ENCODE measurements at places on chromosomes 2 and 18.

DNA sequence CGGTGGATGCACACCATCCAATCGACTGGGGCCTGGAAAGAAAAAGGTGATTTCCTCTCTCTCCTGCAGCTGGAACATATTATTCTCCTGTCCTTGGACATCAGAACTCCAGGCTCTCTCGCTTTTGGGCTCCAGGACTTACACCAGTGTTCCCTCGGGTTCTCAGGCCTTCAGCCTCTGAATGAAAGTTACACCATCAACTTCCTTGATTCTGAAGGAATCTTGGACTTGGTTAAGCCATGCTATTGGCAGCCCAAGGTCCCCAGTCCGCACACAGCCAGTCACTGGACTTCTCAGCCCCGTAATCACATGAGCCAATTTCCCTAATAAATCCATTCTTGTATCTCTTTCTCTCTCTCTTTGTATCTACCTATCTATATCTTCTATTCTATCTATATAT lies 418.9 kb downstream of the IRS1 start:
- no peak for DNase-seq

- DNase-seq: no peak
Measured at GRCh38 chr2:173578404-173579107, 223.9 kb downstream of the CDCA7 start.

DNA sequence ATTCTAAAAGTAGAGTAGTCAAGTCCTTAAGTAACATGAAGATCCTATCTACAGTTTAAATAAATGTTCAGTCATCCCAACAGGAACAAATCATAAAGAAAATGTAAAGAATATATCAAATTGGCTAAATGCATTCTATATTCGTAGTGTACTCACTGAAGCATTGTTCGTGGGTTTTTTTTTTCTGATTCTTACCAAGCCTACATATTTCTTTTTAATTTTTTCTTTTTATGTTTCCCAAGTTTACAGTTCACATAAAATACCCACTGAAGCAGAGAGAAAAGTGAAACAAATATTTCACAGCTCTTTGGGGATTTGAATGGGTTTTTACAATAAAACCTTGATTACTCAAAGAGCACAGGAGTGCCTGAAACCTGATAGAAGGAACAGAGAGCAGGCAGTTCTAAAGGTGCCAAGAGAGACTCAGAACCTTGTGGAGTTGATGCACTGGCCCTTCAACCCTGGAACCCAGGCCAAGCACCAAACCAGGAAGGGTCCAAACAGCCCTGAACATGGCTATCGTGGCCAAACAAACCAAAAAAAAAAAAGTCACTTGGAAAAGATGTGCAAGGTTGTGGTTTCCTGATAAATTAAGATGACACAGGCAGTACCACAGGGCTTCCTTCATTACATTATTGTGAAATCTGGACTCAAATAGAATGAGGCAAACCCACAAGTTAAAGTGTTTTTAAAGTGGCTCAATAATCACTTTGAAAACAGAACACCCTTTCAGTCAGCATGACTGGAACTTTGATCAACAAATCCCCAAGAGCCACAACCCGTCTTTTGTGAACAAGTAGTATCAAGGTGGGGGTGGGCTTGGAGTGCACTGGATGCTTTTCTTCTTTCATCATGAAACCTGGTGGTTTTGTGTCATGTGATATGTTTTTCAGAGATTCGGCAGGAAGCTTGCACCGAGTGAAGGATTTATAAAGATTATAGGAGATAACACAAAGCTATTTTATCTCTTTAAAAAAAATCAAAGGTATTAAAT lies 245.0 kb upstream of the FN1 start:
- no peak for DNase-seq

GRCh38 chr2:204628926-204629712 lies 83.8 kb downstream of the PARD3B start:
- peak; percentile 23 for DNase-seq

DNA sequence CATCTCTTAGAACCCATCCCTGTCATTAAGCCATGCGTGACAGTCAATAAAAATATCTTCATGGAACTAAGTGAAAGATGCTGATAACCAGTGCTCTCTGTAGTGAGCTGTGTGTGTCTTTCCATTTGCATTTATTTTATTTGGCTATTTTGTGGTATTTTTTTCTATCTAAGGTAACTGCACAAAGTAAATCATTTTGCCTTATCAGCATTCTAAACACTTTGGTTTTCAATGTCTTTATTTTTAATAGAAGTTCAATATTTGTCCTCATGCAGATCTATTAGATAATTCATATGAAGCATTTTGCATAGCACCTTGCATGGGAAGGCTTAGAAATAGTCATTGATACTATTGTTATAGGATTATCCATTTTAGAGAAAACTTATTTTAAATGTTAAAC lies 163.6 kb upstream of the TANK start:
- no peak for DNase-seq

GRCh38 chr2:58798676-58799208 lies 557.6 kb upstream of the FANCL start:
- DNase-seq: no peak

GRCh38 chr2:26363323-26363722 lies 16.7 kb upstream of the ADGRF3 start:
- DNase-seq: no peak

GRCh38 chr2:203442463-203442862 lies 92.6 kb downstream of the RAPH1 start:
- no peak for DNase-seq

DNA sequence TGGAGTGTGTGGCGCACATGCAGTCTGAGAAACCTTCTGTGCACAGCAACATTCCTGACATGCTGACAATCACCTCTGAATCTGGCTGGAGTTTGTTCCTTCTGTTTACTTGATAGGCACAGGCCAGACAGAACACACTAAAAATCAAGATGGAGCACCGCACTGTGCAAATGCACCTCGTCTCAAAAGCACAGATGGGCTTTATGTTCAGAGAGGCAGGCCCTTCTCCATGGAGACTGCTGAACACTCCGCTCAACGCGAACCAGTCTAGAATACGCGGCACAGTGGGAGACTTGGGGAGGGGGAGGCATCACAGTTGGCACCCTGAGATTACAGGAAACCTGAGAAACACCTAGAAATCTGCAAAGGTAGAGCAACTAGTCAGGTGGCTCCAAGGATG lies 58.4 kb upstream of the DNMT3A start:
- DNase-seq: no peak

- DNase-seq: no peak
Measured at GRCh38 chr2:158633261-158633660, 161.9 kb upstream of the DAPL1 start.

GRCh38 chr2:173898178-173898668 lies 67.0 kb downstream of the SP3 start:
- DNase-seq: no peak

DNA sequence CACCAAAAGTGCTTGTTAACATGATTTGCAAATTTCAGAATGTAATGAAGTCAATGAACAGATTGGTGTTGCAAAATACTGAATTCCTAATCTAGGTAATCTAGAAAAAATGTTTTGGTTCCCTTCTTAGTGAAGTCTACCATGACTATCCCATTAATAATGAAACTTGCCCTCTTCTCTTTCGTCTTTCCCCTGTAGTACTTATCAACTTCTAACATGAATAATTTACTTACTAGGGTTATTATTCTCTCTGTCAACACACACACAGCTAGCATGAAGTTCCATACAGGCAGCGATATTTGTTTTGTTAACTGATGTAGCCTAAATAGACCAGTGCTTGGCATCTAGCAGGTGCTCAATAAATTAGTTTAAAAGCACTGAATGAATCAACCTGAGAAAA lies 160.2 kb downstream of the NCK2 start:
- DNase-seq: no peak

DNA sequence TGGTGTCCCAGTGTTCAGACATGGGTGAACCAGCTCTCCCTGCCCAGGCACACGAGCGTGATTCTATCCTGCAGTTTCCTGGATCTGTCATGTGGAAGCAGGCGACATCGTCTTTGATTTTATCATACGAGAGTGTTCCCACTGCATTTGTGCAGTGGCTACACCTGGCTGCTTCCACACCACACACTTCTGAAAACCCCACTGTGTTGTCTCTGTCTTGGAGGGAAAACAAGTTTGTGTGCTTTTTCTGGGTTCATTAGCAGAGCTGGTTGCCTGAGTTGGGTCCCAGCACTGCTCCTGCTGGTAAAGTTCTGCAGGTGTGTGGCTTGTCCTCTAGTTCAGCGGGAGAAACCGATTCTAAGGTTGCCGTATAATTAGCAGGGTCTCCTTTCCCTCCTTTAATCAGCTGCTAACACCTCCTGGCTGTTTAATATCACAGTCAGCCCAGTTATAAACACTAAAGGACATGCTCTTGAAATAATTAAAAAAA lies 58.5 kb upstream of the TWIST2 start:
- DNase-seq: no peak

GRCh38 chr2:179995741-179996515 lies 11.2 kb downstream of the CWC22 start:
- DNase-seq: no peak

DNA sequence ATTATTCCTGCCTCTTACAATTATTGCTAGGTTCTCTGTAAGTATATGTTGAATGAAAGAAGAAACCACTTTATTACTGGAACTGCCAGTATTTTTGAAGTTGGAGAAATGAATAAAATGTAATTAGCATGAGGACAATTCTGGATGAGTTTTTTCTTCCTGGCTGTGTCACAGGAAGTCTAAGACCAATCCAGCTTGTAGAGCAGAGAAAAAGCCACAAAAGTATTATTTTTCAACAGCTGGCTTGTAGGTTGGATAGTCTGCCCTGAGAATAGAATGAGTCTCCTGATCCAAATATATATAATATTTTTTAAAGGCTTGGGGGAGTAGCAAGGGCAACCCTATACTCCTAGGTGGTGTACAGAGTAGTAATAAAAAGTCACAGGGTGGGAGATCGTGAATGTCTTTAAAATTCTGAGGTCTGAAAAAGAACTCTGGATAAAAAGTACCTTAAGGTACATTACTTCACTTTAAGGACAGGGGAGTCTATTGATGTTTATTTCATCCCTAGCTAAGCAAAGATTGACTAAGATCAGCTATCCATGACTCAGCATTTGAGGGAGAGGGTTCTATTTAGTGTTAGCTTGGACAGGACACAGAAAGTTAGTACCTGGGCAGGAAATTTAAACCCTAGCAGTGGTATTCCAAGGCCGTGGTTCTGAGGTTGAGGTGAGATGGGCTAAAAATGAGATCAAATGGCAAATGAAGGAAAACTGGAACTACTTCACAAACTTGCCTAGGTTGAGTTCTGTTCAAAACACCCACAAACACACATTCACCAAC lies 31.7 kb downstream of the SLC40A1 start:
- DNase-seq: no peak

GRCh38 chr2:232874677-232875223 lies 4.7 kb downstream of the SNORC start:
- no peak for DNase-seq

DNA sequence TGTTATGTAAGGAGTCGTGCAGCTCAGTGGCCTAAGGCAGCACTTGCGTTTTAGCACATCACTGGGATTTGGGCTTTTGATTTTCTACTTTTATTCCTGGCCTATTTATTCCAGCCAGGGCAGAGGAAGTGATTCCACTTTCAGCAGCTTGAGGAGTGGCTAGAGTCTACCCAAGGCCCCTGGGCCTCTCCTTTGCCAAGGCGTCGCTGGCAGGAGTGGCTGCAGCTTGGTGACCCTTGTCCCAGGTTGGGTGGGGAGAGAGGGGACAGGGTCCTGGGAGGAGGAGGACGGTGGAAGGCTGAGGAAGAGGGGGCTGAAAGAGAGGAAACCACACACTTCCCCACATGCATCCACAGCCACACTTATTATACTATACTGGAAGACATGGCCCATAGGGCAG lies 94.1 kb upstream of the SMAD7 start:
- no peak for DNase-seq

DNA sequence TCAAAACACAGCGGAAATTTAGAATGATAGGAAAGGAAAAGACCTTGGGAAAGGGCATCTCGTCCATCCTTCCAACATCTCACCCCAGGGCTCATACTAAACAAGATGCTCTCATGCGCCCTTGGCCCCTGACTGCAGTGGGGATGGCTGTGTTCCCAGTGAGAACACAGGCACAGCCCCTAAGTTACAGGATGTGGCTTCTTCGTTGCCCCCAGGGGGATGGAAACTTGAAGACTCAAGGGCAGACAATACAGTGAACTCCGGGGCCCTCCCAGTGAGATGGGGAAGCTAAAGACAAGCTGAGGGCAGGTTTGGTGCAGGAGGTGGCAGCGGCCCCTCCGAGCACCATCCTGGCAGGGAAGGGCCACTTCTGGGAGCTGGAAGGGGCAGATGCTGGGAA lies 139.7 kb downstream of the INO80D start:
- DNase-seq: no peak

GRCh38 chr2:84857566-84857965 lies 23.3 kb downstream of the TRABD2A start:
- DNase-seq: no peak

DNA sequence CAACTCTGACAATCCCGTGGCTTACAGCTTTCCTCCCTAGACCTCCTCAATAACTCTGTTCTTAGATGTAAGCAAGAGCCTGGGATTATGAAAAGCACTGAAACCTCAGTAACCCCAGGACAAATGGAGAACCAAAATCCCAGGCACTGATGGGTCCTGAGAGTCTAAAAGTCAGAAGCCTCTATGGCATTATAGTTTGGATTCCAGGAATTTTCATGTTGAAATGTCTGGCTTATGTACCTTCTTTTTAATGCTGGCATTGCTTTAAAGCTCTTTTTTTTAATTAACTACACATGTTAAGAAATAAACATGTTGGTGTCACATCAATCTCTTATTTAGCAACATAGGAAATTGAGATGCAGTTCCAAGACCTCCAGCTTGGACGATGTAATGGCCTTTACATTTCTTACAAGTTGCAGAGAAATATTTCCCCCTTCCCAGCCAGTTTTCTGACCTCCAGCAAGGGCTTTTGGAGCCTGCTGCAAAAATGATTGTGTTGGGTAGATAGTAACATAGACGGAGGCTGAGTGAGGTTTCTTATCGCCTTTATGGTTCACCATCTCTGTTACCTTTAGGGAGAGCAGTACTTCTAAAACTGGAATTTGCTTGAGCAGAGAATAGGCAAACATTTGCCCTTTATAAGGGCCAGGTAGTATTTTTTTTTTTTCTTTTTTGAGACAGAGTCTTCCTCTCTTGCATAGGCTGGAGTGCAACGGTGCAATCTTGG lies 84.8 kb upstream of the RASGRP3 start:
- no peak for DNase-seq

GRCh38 chr2:232351686-232352510 lies 26.7 kb upstream of the ALPP start:
- DNase-seq: no peak

GRCh38 chr2:234578389-234578788 lies 81.5 kb upstream of the ARL4C start:
- no peak for DNase-seq

DNA sequence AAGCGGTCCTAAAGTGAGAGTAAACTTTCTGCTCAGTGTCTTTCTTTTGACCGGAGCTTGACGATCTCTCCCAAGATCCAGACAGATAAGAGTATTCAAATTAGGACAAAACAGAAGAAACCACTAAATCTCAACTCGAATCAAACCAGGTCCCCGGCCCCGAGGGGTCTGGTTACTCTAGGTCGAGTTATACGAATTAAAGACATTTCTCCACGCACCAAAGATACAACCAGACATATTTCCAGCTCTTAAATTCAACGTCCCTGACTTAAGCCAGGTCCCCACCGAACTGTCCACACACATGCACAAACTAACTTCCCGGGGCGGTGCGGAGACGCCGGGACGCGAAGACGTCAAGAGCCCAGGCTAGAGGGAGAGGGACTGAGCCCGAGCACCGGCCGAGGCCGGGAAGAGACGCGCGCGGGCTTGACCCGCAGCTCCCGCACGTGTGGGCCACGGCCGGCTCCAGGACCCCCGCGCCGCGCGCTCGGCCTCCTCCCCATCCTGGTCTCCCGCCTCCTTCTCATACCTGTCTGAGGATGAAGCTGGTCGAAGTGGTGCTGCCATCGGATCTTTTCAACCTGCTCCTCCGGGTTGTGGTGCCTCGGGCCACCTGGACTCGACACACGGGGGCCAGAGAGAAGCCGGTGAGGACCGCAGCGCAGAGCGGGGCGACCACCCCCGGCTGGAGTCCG lies 896 bp downstream of the CACNB4 start:
- DNase-seq: peak; percentile 10

Measured in kidney capillary endothelial cell (primary cell).